Thyroid gland (tissue), 4 donors: ENCODE measurements at places on chromosomes 16 and 17. TPM values are rescaled to one million over a fixed set of nuclear protein-coding genes. Genes with fewer than 3 reads are reported as not detected.

Gene LRRC36
- not detected for total RNA-seq

GRCh38 chr17:4142107-4142900 lies 526 bp downstream of the ZZEF1 start:
- no peaks in the 10 kb centered on the region for H3K27me3 ChIP-seq
- DNase-seq, result peak; percentile 39
- H3K4me3 ChIP-seq, result peak overlapping the region; percentile 67
- H3K27ac ChIP-seq, result peak overlapping the region; percentile 99
- H3K36me3 ChIP-seq, result no peaks in the 10 kb centered on the region
- H3K4me1 ChIP-seq, result peaks cover 38% of the 10 kb centered on the region

DNA sequence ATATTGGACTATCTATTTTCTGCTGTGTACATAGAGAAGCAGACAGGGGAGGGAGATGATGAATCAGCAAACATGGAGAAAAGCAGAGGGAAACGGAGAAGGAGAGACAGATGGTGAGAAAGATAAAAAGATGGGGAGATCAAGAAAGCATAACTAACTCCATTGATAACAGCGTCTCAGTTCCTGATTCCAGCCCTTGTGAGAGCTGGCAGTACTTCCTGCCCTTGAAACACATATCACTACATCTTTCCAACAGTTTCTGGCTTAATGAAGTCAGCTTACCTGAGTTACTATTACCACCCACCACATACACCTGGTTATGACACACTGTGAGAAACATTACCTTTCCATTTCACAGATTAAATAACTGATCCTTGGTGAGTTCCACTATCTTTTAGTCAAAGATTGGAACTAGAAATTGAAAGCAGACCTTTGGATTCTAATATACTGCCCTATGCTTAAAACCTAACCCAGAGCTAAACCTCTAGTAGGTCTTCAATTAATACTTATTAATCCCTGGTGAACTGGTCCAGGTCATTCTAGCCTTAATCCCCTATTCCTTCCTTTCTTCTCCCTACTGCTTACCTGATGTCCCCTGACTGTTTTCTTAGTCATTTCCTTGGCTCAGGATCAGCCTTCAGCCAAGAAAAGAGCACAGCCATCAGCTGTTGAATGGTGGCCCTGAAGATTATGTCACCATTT lies 346.6 kb upstream of the CCL2 start:
- H3K4me3 ChIP-seq, result no peak overlapping the region
- no peak for DNase-seq
- no peaks in the 10 kb centered on the region for H3K27me3 ChIP-seq
- H3K4me1 ChIP-seq, result no peaks in the 10 kb centered on the region
- H3K27ac ChIP-seq, result no peak overlapping the region

Gene DHRS7C
- total RNA-seq, result not detected

DNA sequence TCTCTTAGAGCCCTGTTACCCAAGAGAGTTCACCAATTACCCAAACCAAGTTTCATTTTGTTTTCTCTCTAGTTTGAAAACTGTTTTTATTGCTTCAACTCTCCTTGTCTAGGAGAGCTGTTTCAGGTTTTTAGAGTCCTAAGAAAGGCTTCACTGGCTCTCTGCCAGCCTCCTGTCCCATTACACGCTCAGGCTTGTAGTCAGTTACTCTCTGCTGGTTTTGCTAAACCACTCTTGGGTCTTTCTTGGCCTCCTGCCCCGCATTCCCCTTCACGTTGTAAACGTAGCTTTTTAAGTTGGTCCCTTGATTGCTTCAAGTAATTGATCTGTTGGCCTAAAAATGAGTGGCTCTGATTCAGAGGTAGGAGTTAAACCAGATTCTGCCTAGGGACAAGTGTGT lies 529.1 kb downstream of the MAF start:
- H3K27ac ChIP-seq, result peak overlapping the region; percentile 77
- no peaks in the 10 kb centered on the region for H3K36me3 ChIP-seq
- peaks cover 32% of the 10 kb centered on the region for H3K4me1 ChIP-seq

DNA sequence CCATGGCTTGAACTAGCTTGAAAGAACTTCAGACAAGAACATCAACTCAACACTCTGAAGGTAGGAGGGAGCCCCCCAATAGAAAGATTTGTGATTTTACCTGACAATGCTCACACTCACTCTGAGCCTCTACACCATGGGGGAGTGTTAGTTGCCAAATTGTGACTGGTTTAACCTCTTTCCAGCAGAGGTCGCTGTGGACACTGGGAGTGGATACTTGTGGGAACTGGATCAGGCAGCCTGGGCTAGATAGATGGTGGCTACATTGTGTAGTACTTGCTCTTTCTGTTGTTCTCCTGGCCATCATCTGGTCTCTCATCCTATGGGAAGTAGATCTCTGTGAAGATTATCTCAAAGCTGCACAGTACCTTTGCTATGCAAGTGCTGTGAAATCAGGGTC lies 2.9 kb downstream of the SMPD3 start:
- peaks cover 18% of the 10 kb centered on the region for H3K4me1 ChIP-seq
- no peaks in the 10 kb centered on the region for H3K27me3 ChIP-seq
- H3K36me3 ChIP-seq, result no peaks in the 10 kb centered on the region
- H3K27ac ChIP-seq, result no peak overlapping the region
- no peak for DNase-seq

DNA sequence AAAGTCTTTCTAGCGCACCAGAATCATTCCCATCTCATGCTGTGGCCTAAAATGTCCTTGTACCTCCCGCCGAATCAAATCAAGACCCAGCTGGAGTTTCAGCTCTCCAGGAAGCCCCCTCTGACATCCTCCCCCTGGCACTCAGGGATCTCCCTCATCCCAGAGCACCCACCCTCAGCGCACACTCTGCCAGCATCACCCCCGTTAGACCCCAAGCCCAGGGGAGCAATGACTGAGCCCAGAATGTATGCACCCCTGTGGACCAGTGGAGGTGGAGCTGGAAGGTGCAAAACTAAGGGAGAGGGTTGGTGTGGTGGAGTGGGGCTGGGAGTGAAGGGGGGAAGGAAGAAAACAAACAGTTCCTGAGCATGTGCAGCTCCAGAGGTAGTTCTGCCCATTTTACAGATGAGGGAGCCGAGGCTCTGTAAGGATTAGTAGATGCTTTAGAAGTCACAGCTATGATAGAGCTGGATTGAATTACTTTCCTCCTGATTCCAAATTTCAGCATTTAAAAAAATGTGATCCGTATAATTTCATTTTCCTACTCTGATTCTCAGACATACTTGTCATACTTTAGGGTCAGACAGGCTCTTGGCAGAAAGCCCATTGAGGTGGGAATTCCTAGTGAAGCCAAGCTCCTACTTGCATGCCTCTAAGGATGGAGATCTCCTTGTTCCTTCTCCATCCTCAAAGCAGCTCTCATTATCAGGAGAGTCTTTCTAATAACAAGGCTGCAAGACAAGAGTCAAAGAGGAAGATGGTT lies 242.7 kb downstream of the KATNIP start:
- no peaks in the 10 kb centered on the region for H3K36me3 ChIP-seq
- no peaks in the 10 kb centered on the region for H3K4me1 ChIP-seq
- H3K27ac ChIP-seq, result no peak overlapping the region
- no peaks in the 10 kb centered on the region for H3K27me3 ChIP-seq
- no peak overlapping the region for H3K4me3 ChIP-seq
- no peak for DNase-seq

DNA sequence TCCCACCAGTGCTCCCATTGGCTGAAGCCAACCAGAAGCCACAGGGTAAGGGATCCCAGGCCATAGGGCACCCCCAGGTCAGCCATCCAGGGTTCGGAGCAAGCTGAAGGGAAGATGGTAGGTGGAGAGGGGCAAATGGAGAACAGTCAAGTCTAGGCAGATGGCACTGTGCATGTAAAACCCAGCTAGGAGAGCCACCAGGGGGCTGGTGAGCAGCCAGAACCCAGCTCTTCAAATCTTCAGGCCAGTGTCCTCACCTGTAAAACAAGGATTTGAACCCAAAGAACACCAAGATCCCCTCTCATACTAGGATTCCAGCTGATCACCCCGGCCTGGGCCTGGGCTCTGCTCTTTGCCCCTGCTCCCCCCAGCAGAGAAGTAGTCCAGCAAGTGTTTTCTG lies 43.5 kb downstream of the GINS3 start:
- H3K27ac ChIP-seq, result no peak overlapping the region
- no peaks in the 10 kb centered on the region for H3K27me3 ChIP-seq
- no peaks in the 10 kb centered on the region for H3K36me3 ChIP-seq
- no peak for DNase-seq
- no peak overlapping the region for H3K4me3 ChIP-seq

GRCh38 chr17:70613681-70614080 lies 444.3 kb downstream of the KCNJ2 start:
- no peak overlapping the region for H3K4me3 ChIP-seq
- H3K36me3 ChIP-seq, result no peaks in the 10 kb centered on the region
- DNase-seq, result no peak
- H3K27me3 ChIP-seq, result no peaks in the 10 kb centered on the region

DNA sequence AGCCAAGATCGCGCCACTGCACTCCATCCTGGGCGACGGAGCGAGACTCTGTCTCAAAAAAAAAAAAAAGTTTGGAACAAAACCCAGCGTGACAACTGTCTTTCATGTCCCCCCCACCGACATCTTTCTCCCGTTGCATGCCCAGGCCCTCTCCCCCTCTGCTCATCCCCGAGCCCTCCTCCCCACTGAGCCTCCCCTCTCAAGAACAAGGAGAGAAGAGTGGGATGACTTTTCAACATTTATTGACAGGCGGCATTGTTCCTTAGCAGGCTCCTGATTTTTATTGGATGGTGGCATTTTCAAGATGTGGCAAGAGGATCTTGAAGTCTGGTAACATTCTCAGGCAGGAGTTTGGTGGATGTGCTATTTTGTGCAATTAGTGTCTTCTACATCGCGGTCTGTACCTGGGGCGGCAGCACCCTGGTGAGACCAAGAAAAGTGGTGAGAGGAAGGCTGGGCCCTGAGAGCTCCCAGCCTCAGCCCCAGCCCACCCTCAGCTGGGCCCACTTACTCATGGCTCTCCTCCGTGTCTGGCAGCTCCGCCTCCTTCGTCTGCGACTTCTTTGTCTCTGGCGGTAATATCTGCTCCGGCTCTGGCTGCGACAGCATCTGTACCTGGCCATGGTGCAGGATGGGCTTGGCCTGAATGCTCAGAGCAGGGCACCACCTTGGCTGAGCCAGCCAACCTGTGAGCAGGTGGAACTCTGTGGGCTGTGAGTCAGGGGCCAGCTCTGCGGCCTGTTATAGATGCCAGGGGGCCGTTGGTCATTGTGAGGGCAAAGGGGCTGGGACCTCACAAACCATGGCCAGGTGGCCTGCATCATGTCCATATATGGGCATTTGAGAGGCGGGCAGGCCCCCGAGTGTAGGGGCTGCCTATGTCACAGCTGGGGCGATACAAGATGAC lies at the start of gene PRM1:
Gene PRM1, minus strand, starts transcription at position 715 of the 907 bp plus-strand sequence. Its CDS starts 92 bp downstream, at position 623.
- no peak within 1 kb of the TSS for H3K4me3 ChIP-seq
- H3K36me3 ChIP-seq, result no peaks in the 10 kb centered on the region
- DNase-seq, result no peak
- H3K27me3 ChIP-seq, result no peaks in the 10 kb centered on the region
- H3K4me1 ChIP-seq, result no peaks in the 10 kb centered on the region

DNA sequence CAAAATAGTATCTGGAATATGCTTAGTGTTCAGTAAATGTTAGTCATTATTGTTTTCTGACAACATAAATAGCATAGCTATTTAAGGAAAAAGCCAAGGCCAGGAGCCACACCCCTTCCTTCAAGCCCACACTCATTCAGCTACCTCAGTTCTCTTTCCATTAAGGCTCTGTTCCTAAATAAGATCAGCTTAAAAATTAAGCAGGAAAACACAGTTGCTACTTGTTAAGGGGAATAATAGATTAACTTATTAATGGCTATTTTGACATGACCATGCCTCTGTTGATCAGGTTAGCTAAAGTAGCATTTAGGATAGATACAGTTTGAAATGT lies 158.1 kb downstream of the CHD9 start:
- H3K27me3 ChIP-seq, result no peaks in the 10 kb centered on the region
- H3K4me3 ChIP-seq, result no peak overlapping the region
- H3K36me3 ChIP-seq, result no peaks in the 10 kb centered on the region
- DNase-seq, result no peak
- no peak overlapping the region for H3K27ac ChIP-seq

Gene TBC1D28
- not detected for total RNA-seq

GRCh38 chr17:36085765-36086164 lies 4.2 kb downstream of the CCL3 start:
- H3K4me1 ChIP-seq, result no peaks in the 10 kb centered on the region
- no peaks in the 10 kb centered on the region for H3K36me3 ChIP-seq
- no peak for DNase-seq
- no peak overlapping the region for H3K4me3 ChIP-seq
- H3K27me3 ChIP-seq, result no peaks in the 10 kb centered on the region

Gene CPPED1
- total RNA-seq, result 17.8 TPM

Gene ZG16
- total RNA-seq, result not detected

DNA sequence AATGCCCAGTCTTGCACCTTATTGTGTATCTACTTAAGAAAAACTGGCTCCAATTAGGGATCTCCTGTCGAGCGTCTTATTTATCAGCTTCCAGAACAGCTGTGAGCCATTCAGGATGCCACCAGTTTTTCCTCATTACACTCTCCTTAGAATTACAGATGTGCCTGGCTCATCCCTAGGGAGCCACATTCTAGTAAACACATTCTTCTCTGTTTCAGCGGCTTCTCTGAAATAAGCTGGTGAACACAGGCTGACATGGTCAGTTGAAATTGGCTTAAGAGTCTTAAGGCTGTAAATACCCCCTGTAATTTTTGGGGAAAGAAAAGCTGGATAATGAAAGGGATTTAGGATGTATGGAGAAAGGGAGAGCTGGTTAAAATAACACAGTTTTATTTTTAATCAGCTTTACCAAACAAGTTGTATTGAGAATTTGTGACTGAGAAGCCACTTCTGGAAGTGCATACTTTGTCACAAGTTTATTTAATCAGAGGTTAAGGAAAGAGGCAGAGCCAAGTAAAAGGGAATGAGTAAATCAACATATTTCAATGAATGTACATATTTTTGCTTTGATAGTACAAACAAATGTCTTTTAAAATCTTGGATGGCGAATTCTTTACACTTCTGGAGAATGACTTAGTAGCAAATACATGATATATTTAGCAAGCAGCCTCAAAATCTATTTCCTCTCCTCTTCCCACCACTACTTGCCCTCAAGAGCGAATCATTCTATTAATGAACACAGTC lies 562.0 kb upstream of the GOT2 start:
- H3K4me3 ChIP-seq, result no peak overlapping the region
- H3K4me1 ChIP-seq, result no peaks in the 10 kb centered on the region
- no peaks in the 10 kb centered on the region for H3K36me3 ChIP-seq
- H3K27ac ChIP-seq, result no peak overlapping the region
- DNase-seq, result no peak
- no peaks in the 10 kb centered on the region for H3K27me3 ChIP-seq

Gene CACNG5
- not detected for total RNA-seq

GRCh38 chr17:609232-609810 lies 105.3 kb downstream of the VPS53 start:
- H3K4me1 ChIP-seq, result peaks cover 8% of the 10 kb centered on the region
- no peaks in the 10 kb centered on the region for H3K27me3 ChIP-seq
- no peak for DNase-seq
- H3K27ac ChIP-seq, result no peak overlapping the region

Gene HIGD1B
- not detected for total RNA-seq

- H3K36me3 ChIP-seq, result peaks cover 39% of the 10 kb centered on the region
- H3K27me3 ChIP-seq, result no peaks in the 10 kb centered on the region
- peaks cover 36% of the 10 kb centered on the region for H3K4me1 ChIP-seq
- H3K4me3 ChIP-seq, result no peak overlapping the region
- no peak overlapping the region for H3K27ac ChIP-seq
Measured at GRCh38 chr16:16045879-16046278, 96.5 kb downstream of the ABCC1 start.

Gene SOCS3
- 11.9 TPM for total RNA-seq
